ENCODE measurements at places on chromosomes 16 and 17. TPM values are rescaled to one million over a fixed set of nuclear protein-coding genes. Genes with fewer than 3 reads are reported as not detected.

HBQ1 gene
- not detected for total RNA-seq

TP53TG3F gene
- total RNA-seq: not detected

DNA sequence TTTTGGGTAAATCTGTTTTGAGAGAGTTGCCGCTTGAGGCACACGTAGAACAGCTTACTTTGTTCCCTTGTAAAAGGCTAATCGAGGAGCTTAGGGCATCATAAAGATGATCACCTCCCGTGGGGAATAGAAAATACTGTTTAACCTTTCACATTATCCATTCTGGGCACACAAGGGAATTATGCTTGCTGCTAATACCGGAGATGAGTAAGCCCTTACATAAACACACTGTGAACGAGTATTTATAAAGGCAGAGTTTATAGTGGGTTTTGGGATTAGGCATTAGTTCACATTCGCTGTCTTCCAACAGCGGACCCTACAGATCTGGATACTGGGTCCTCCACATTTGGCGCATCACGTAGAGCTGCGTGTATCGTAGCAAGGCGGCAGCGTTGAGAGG is 51.2 kb upstream of the CNTNAP4 start:
- H3K4me3 ChIP-seq: no peak overlapping the region
- H3K27me3 ChIP-seq: no peaks in the 10 kb centered on the region
- no peaks in the 10 kb centered on the region for H3K4me1 ChIP-seq
- no peak overlapping the region for H3K27ac ChIP-seq

DNA sequence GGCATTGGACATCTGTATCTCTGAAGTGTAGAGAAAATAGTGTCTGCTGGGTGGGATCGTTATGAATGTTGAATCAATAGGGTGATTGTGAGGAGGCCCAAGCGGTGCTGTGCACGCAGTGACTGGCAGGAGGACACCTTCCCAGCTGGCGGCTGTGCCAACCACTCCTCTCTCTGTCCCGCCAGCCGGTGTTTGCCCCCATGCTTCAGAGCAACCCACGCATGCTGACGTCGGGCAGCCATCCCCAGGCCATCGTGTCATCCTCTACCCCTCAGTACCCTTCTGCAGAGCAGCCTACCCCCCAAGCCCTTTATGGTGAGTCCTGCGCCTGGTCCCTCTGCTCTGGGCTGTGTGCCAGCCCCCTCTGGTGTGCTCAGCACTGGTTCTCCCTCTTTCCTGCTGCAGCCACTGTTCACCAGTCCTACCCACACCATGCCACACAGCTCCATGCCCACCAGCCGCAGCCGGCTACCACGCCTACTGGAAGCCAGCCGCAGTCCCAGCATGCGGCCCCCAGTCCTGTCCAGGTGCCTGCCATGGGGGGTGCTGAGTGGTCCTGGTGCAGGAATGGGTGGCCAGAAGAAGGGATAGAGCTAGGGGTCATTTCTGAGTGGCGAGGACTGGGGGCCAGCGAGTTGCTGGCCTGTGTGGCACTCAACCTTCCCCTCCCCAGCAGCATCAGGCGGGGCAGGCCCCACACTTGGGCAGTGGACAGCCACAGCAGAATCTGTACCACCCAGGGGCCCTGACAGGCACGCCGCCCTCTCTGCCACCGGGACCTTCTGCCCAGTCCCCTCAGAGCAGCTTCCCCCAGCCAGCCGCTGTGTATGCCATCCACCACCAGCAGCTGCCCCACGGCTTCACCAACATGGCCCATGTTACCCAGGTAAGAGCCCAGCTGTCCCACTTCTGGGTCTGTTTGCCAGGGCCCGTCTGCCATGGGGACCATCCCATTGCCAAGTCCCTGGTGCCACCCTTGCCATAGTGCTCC is 11.0 kb downstream of the TUFM start:
- no peak overlapping the region for H3K4me3 ChIP-seq
- no peaks in the 10 kb centered on the region for H3K27me3 ChIP-seq
- DNase-seq: no peak

DNA sequence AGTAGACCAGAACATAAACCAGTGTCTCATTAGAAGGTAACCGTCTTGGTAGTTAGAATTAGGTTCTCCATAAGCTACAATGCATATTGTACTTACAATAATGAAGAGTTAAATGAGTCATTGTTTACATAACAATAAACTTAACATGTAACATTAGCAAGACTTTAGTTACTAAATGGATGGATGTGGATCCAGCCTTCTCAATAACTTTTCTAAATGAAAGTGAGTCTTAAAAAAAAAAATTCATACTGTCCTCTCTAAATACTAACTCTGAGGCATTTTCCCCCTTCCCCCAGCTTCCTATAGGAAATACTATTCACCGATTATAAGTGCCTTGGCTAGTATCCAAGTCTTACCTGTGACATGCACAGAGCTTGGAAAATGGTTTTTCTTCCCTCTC is 155.3 kb downstream of the CYB561 start:
- H3K27me3 ChIP-seq: no peaks in the 10 kb centered on the region
- H3K27ac ChIP-seq: no peak overlapping the region
- H3K4me3 ChIP-seq: no peak overlapping the region
- no peaks in the 10 kb centered on the region for H3K4me1 ChIP-seq
- no peak for DNase-seq

GRCh38 chr17:17533901-17534441 is 37.8 kb upstream of the RASD1 start:
- no peak for DNase-seq
- H3K27me3 ChIP-seq: no peaks in the 10 kb centered on the region

- no peaks in the 10 kb centered on the region for H3K36me3 ChIP-seq
- H3K4me3 ChIP-seq: no peak overlapping the region
- no peaks in the 10 kb centered on the region for H3K27me3 ChIP-seq
- no peak for DNase-seq
These were observed 149.7 kb downstream of the RPTOR start for GRCh38 chr17:80694085-80694991.

- peak; percentile 54 for DNase-seq
- no peak overlapping the region for H3K4me3 ChIP-seq
- H3K4me1 ChIP-seq: peaks cover 78% of the 10 kb centered on the region
These were observed 30.0 kb downstream of the ANKFY1 start for GRCh38 chr17:4233668-4234258.

GRCh38 chr16:58056580-58056979 is 31.0 kb downstream of the MMP15 start:
- no peaks in the 10 kb centered on the region for H3K36me3 ChIP-seq
- no peak overlapping the region for H3K27ac ChIP-seq
- no peak for DNase-seq
- H3K27me3 ChIP-seq: no peaks in the 10 kb centered on the region

GRCh38 chr17:34172390-34172918 is 82.6 kb upstream of the CCL2 start:
- no peak overlapping the region for H3K27ac ChIP-seq
- no peaks in the 10 kb centered on the region for H3K36me3 ChIP-seq
- no peak for DNase-seq
- H3K27me3 ChIP-seq: no peaks in the 10 kb centered on the region

GRCh38 chr16:71564335-71564967 is 12.4 kb downstream of the TAT start:
- no peak for DNase-seq
- H3K27ac ChIP-seq: no peak overlapping the region
- no peaks in the 10 kb centered on the region for H3K36me3 ChIP-seq
- H3K4me3 ChIP-seq: peak overlapping the region; percentile 53

RHBDF2 gene
- total RNA-seq: 11.4 TPM

GRCh38 chr17:37106049-37106448 is 157.3 kb downstream of the AATF start:
- no peak for DNase-seq
- H3K36me3 ChIP-seq: no peaks in the 10 kb centered on the region
- no peak overlapping the region for H3K4me3 ChIP-seq
- no peaks in the 10 kb centered on the region for H3K27me3 ChIP-seq
- no peaks in the 10 kb centered on the region for H3K4me1 ChIP-seq

GRCh38 chr17:38554430-38555350 is 51.1 kb downstream of the SRCIN1 start:
- no peaks in the 10 kb centered on the region for H3K36me3 ChIP-seq
- H3K4me3 ChIP-seq: no peak overlapping the region
- H3K4me1 ChIP-seq: peaks cover 27% of the 10 kb centered on the region
- peaks cover 11% of the 10 kb centered on the region for H3K27me3 ChIP-seq

- H3K27ac ChIP-seq: no peak overlapping the region
- H3K4me1 ChIP-seq: no peaks in the 10 kb centered on the region
- no peak for DNase-seq
- no peaks in the 10 kb centered on the region for H3K36me3 ChIP-seq
- H3K27me3 ChIP-seq: no peaks in the 10 kb centered on the region
These were observed 220.7 kb upstream of the ASIC2 start for GRCh38 chr17:33513769-33514168.

DNA sequence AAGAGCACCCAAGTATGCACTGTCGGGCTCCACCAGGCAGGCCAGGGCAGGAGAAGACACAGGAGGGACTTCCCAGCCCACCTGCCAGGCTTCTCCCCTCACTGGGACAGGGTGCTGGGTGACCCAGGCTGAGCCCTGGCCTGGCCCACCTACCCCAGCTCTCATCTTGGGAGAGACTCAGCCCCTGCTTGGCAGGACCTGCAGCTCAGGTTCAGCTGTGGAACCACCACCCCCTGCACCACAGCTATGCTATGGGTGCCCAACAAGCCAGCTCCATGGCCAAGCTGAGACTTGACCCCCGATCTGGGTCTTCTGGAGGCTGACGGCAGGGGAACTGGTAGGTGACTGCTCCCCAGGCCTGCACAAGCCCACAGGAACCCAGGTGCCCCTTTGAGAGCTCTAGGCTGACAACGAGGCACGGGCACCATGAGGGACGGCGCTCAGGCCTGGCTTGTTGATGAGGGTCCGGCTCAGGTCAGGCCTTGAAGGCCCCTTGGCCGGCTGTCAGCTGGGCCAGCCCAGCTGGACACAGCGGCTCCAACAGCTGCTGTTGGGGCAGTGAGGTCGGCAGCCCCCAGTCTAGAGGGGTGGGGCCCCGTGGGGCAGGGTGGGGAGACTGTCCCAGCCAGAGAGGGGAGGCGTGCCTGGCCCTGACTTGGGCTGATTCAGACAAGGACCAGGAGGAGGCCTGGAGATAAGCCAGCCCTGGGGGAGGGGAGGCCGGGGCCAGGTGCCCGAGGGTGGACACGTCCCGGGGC is 4.6 kb downstream of the RPUSD1 start:
- no peak for DNase-seq
- H3K36me3 ChIP-seq: no peaks in the 10 kb centered on the region
- no peaks in the 10 kb centered on the region for H3K4me1 ChIP-seq

COQ7 gene
- 21.7 TPM for total RNA-seq

DNA sequence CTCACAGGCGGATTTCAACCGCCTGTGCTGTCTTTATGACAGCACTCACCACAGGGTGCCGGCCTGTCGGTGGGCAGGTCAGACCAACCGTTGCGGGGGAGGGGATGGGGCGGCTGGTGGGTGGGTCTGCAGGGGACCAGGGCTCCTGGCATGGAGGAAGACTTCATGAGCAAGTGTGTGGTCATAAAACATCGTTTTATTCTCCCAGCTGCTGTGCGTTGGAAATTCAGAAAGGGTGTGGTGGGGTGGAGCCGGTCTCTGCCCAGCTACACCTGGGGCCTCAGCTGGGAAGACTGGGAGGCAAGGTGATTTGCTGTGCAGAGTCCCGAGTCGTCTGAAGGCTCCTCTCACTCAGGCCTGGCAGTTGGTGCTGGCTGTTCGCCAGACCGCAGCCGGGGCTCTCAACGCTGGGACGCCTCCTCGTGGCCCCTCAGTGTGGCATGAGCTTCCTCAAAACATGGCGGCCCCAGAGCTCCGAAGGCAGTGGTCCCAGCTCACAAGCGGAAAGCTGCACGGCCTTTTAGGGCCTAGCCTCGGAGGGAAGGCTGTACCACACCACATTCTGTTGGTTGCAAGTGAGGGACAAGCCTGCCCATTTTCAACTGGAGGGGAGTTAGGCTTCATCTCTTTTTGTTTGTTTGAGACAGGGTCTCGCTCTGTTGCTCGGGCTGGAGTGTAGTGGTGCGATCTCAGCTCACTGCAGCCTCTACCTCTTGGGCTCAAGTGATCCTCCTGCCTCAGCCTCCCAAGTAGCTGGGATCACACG is 45.8 kb upstream of the GSE1 start:
- no peaks in the 10 kb centered on the region for H3K27me3 ChIP-seq
- H3K36me3 ChIP-seq: no peaks in the 10 kb centered on the region
- no peak for DNase-seq
- peaks cover 26% of the 10 kb centered on the region for H3K4me1 ChIP-seq

SMTNL2 gene
- 541 TPM for total RNA-seq

OR1A1 gene
- not detected for total RNA-seq

CDRT4 gene
- total RNA-seq: 1.3 TPM

DNA sequence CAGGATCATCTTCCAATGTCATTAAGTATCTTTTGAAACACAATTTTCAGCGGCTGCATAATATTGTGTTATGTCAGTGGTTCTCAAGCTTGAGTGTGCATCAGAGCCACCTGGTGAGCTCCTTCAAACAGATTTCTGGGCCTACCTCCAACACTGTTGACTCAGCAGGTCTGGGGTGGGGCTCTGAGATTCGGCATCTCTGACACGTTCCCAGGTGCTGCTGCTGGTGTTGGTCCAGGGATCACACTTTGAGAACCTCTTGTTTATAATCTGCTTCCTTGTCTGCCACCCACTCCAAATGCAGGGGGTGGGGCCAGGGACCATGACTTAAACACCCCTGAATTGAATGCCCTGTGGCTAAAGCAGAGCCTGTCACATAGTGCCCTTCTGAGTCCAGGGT is 73.8 kb upstream of the HNF1B start:
- DNase-seq: no peak
- H3K27me3 ChIP-seq: peaks cover 10% of the 10 kb centered on the region
- no peaks in the 10 kb centered on the region for H3K36me3 ChIP-seq
- H3K27ac ChIP-seq: no peak overlapping the region

IKZF3 gene
- total RNA-seq: 0.07 TPM

KRT20 gene
- not detected for total RNA-seq

SLC46A1 gene
- total RNA-seq: 2.6 TPM

DNA sequence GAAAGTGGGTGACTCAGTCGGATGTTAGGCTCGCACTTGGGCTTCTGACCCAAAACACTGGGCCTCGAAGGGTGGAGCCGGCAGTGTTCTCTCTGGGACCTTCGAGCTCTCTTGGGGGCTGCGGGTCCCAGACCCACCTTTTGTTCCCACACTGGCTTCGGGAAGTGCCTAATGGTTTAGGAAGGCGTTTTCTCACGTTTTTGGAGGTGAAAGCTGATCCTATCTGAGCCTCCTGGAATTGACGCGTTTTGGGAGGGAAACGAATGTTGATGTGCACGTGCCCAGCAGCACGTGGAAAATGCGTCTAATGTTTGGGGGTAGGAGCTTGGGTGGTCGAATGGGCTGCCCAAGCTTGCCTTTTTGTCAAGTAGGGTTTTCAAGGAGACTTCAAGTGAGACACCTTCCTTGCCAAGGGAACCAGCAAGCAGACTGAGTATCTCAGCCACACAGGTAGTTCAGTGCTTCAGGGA is 666 bp downstream of the HGS start:
- peak overlapping the region; percentile 91 for H3K27ac ChIP-seq
- no peaks in the 10 kb centered on the region for H3K36me3 ChIP-seq
- H3K4me1 ChIP-seq: peaks cover 23% of the 10 kb centered on the region
- DNase-seq: no peak

PIK3R5 gene
- 2.0 TPM for total RNA-seq

TBC1D3E gene
- not detected for total RNA-seq

DNA sequence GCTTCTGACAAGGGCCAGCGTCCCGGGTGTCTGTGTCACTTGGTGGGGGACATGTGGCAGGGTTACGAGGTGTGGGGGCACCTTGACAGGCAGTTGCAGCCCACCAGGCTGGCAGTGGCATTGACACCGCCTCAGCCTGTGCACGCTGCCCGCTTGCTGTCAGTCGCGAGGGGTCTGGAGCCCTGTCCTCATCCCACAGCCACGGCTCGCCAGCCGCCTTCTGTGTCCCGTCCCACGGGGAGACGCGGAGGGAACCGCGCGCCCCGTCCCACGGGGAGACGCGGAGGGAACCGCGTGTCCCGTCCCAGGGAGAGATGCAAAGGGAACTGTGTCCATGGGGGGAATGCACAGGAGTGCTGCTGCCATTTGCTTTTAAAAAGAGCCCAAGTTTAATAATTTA is 3.5 kb downstream of the PABPN1L start:
- no peak overlapping the region for H3K27ac ChIP-seq
- no peak overlapping the region for H3K4me3 ChIP-seq
- no peak for DNase-seq
- no peaks in the 10 kb centered on the region for H3K27me3 ChIP-seq
